Caudate nucleus (tissue), 63 donors: ENCODE measurements at places on chromosomes 6 and 20.

DNA sequence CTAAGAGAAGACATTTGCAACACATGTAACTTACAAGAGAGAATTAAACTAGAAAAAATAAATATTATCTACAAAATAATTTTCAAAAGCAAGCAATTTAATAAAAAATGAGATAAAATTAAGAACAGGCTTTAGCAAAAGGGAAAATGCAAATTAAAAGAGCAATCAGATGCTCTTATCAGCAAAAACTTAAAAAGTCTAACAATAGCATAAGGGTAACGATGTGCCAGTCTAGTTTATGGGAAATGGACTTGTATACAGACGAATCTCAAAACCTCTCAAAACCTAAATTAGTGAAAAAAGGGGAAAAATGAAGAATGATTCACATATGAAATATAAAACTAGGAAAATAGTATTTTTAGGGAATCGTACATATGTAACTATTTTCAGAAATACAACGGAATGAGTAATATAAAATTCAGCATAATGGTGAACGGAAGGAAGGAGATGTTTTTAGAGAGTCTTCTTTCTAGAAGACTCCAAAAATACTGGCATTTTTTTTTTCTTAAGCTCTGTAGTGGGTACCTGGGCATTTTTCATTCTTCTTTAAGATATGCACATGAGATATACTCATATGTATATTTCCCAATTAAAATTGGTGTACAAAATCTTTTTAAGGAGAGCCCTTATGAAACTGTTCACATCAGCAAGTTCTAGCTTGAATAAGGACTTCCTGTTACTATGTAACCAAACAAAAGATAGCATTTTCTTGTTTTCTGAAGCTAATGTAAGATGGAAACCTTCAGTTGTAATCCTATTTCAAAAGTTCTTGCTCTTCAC, 927 bp upstream of the MANEA start:
- DNase-seq: no peak

GRCh38 chr6:43877463-43878126, 107.6 kb downstream of the VEGFA start:
- no peak for DNase-seq

- DNase-seq: no peak
These were observed 39.2 kb downstream of the GNAS start for GRCh38 chr20:58891718-58892140.

- no peak for DNase-seq
These were observed 550 bp downstream of the PLAGL2 start for GRCh38 chr20:32206760-32207625.

DNA sequence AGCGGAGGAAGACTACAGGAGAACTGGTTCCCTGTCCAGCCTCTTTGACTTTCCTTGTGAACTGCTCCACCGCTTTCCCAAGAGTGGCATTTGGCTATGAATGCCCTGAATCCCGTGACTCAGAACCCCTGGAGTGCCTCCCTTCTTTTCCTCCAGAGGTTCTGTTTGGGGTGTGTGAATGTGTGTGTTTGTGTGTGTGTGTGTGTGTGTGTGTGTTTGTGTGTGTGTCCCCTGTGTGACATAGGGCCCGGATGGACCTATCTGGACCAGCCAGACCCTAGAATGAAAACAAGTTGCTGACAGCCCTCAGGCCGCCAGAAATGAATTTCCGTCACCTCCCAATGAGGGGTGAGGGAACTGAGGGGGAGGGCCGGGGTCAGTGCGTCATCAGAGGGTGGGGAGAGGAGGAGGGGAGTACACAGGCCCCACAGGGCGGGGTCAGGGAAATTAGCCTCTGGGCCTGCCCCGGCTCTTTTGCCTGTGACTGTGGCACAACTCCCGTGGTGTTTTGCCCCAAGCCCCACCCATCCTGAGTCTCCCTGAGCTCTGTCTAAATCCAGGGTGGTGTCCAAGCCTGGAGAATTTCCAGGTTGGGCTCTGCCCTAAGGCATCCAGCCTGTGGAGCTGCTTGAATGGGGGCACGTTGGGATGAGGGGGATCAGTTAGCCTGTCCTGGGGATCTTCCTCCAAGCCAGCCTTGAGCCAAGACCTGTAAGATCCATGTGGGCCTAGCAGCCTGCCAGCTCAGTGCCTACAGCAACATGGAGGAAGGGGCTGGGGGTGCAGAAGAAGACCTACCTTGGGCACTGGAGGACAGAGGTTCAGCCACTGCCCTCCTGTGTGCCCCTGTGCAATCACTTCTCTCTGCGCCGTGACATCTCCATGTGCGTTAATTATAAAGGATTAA, 15.2 kb upstream of the MRPS18A start:
- DNase-seq: no peak

- no peak for DNase-seq
These were observed 226.6 kb upstream of the MOCS1 start for GRCh38 chr6:40160826-40161225.

GRCh38 chr6:109791301-109791700, 100.2 kb downstream of the FIG4 start:
- no peak for DNase-seq

DNA sequence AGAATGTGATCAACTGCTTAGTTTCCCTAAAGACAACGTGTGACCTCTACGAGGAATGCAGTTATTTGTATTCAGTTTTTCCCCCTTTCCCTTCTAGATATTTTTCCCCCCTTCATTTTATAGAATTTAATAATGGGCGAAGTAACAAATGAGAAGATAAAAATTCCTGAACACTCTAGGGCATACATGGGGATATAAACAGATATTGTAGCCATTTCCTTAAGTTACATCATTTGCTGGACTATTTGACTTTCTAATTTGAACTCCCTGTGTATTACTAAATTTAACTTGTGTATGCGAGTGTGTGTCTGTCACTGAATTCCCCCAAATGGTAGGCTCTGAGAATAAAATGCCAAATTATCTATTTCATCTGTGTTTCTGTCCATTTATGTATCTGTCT, 99.0 kb upstream of the ZFP64 start:
- no peak for DNase-seq

- DNase-seq: no peak
These were observed 28.2 kb downstream of the ZNF337 start for GRCh38 chr20:25668446-25668845.

DNA sequence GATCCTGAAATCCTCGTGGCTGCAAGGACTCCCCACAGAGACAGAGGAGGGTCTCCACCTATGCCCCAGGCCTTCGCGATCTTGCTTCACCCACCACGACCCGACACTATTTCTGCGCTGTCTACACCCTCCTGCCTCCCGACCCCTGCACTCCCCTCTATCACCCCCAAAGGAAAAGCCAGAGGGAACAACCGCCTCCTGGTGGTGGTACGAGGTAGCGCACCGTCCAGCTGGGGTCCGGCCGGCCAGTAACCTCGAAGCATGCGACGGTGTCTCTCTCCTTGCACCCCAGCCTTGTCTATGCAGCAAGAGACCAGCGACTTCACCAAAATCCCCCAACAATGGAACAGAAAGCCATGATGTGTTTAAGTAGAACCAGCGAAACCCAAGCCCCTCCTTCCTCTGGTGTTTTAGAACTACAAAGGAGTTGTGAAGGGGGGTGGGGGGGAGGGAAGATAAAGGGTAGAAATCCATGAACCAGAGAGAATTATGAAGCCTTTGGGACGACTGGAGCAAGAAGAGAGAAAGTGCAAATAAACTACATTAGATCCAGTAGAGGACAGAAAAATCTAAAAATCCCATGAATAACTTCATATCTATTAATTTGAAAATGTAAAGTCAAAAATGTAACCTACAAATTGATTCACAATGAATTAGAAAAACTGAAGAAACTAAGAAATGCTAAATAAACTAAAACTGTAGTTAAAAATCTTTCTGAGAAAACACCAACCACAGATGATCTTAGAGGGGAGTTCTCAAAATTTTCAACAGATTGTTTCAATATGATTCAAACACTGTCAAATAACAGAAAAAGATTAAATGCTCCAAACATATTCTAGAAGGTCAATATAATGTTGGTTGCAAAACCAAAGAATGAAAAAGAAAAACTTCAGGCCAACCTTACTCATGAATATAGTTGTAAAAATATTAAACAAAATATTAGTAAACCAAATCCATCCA, 168.0 kb downstream of the CDK19 start:
- no peak for DNase-seq

GRCh38 chr20:52923123-52923937, 48.8 kb upstream of the TSHZ2 start:
- DNase-seq: no peak

GRCh38 chr20:25584905-25585704, at the start of gene NINL:
Gene NINL, minus strand, starts transcription at chr20:25585531. Its CDS starts 58,944 bp downstream, at chr20:25526587.
- no peak for DNase-seq

DNA sequence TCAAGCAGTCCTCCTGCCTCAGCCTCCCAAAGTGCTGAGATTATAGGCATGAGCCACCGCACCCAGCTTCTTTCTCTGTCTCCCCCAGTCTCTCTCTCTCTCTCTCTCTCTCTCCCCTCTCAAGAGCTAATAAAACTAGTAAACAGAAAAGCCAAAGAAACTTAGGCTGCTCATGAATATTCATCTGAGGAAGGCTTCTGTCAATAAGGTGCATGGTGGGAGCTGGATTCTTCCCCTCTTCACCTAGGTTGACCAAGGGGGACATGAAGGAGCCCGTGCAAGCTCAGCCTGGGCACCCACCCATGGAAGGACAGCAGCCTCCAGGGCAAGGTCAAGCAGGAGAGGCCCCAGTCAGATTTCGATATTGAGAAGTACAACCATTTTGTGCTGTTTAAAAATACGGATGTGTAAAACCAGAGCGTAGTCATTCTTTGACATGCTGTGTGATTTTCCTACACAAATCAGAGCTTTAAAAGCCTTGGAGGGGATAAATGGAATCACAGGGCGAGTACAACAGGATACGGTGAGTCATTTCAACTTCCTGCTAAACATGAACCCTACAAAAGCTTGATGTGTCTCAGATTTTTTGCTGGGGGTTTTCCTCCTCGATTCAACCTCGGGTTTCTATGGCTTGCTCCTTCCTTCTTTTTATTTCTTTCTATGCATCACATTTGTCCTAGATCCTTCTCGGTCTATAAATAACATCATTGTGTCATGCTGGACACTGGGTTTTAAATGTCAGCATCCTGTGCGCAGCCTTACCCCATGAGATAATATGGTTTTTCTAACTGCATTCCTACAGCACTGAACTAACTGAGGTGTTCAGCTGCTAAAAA, 368.9 kb upstream of the JARID2 start:
- DNase-seq: peak; percentile 60

GRCh38 chr6:39933669-39934130, 562 bp downstream of the MOCS1 start:
- no peak for DNase-seq

- DNase-seq: no peak
These were observed 139.1 kb downstream of the SCML4 start for GRCh38 chr6:107684996-107685395.

GRCh38 chr6:279341-280029, 12.8 kb upstream of the DUSP22 start:
- DNase-seq: no peak

DNA sequence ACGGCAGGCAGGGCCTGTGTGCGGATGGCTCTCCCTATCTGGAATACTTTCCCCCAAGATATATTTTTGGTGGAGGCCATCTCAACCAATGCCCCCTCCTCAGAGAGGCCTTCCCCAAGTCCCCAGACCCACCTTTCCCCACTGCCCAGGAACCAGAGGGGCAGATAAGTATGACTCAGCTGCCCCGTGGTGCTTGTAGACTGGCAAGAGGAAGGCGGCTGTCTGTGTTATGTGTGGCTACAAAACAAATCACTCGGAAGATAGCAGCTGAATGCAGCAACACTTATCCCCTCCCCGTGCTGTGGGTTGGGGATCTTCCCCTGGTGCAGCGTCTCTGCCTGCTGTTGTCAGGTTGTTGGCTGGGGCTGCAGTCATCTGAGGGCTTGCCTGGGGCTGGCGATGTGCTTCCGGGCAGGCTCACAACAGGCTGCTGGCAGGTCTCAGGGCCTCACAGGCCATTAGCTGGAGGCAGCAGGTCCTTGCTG, 7.1 kb downstream of the NPEPL1 start:
- DNase-seq: no peak
